Amniotic stem cell (primary cell): ENCODE measurements at places on chromosomes 1 and 21.

- no peak for DNase-seq
These were observed 4.3 kb downstream of the OR2T11 start for GRCh38 chr1:248630551-248630950.

DNA sequence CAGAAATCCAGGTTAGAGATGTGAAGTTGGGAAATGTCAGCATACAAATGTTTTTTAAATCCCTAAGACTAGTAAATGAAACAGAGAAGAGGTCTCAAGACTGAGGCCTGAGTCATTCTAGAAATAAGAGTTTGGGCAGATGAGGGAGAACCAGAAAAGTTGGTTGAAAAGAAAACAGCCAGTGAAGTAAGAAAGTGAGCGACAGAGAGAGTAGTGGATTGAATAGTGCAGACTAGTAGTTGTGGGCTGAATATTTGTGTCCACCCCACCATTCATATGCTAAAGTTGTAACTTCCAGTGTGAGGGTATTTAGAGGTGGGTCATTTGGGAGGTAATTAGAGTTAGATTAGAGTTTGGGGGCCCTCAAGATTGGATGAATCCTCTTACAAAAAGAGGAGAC lies 889.2 kb downstream of the TTLL7 start:
- DNase-seq: no peak

GRCh38 chr1:25019337-25020172 lies 89.5 kb upstream of the RUNX3 start:
- no peak for DNase-seq

DNA sequence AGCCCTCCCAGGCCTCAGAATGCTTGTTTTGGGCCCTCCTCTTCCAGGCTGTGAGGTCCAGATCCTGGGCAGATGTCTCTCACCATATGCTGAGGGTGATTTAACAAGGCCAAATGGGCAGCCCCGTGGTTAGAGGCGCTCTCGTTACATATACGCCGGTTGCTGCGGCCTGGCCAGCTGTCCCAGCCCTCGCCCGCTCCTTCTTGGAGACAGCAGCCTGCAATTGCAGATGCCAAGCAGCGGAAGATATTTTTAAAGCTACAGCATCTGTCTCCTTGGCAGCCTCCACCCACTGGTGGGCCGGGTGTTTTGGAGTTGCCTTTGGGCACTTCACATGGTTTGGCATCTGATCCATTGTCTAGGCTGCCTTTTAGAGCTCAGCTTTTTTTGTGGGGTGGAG lies 178.8 kb upstream of the NFIA start:
- no peak for DNase-seq

DNA sequence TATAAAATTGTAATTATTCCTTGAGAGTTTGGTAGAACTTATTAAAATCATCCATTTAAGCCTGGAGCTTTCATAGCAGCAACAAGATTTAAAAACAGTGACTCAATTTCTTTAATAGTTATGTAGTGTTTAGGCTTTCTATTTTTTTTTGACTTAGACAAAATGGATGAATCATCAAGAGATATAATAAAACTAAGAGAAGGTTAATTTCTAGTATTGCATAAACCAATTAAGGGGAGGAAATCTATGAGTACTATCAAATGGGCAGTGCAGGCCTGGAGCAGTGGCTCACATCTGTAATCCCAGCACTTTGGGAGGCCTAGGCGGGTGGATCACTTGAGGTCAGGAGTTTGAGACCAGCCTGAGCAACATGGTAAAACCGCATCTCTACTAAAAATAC lies 416.3 kb upstream of the USP24 start:
- DNase-seq: no peak

- DNase-seq: no peak
These were observed 303.6 kb upstream of the FAM78B start for GRCh38 chr1:166470441-166470840.

DNA sequence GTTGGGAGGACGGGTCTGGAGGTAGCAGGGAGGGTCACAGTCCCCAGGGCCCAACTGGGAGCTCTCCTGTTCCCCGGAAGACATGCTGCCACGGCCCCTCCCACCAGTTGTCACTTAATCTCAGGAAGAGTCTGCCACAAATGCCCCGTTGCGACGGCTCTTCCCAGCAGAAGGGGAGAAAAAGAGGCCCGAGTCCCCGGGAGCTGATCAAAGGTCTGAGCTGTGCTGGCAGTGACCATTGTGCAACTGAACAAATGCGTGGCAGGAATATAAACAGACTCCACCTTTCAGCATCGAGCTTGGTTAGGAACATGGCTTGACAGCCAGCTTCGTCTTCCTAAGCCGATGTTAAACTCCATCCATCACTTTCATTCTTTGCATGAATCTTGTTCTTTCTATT lies 27.8 kb upstream of the ZBTB21 start:
- no peak for DNase-seq

- DNase-seq: no peak
These were observed 32.3 kb downstream of the FMO1 start for GRCh38 chr1:171280599-171280998.

- DNase-seq: no peak
These were observed 91.8 kb downstream of the SETD4 start for GRCh38 chr21:35968564-35968963.

GRCh38 chr1:154616659-154617345 lies 8.8 kb upstream of the ADAR start:
- DNase-seq: no peak

GRCh38 chr1:212930986-212931678 lies 19.2 kb upstream of the VASH2 start:
- DNase-seq: no peak

- no peak for DNase-seq
These were observed 2.4 kb downstream of the CCSAP start for GRCh38 chr1:229340496-229340895.

- DNase-seq: no peak
These were observed 26.8 kb downstream of the VANGL1 start for GRCh38 chr1:115668579-115668978.

DNA sequence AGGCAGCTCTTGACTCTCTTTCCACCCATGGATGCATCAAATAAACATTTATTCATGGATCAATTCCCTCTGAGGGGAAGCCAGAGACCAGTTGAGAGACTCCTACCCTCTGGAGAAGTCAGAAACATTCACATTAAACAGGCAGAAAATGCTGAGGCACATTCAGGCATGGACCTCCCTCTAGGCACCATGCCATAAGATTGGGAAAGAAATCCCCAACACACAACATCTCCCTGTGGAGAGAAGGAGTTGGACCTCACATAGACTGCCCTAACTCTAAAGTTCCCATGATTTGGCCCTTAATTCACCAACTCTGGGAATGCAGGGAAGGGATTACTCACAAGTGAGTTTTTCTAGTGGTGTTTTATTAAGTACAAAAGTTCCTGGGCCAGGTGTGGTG lies 415.3 kb upstream of the C1orf87 start:
- no peak for DNase-seq

DNA sequence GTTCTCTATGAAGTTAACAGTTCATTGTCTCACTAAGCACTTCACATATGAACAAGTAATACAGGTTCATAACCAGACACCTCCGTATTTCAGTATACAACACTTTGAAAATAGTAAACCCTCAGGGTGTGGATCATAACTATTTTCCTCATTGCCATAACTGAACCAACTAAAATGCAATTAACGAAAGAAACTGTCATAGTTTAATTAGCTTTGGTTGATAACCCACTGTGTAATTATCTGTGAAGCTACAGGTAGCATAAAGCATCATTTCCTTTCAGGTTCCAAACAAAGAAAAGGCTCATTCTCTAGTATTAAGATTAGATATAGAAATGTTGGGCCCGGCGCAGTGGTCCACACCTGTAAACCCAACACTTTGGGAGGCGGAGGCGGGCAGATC lies 58.5 kb downstream of the EIF4G3 start:
- DNase-seq: no peak

- no peak for DNase-seq
These were observed 26.3 kb upstream of the SYT14 start for GRCh38 chr1:209911746-209912145.

- DNase-seq: no peak
These were observed 669.0 kb downstream of the RWDD3 start for GRCh38 chr1:95903060-95903459.

- DNase-seq: peak; percentile 70
These were observed 57.8 kb downstream of the EPB41 start for GRCh38 chr1:28971980-28972771.

GRCh38 chr1:44650159-44650831 lies 24.0 kb downstream of the TMEM53 start:
- no peak for DNase-seq

- DNase-seq: no peak
These were observed 20.1 kb upstream of the PDE4B start for GRCh38 chr1:65772607-65773006.

DNA sequence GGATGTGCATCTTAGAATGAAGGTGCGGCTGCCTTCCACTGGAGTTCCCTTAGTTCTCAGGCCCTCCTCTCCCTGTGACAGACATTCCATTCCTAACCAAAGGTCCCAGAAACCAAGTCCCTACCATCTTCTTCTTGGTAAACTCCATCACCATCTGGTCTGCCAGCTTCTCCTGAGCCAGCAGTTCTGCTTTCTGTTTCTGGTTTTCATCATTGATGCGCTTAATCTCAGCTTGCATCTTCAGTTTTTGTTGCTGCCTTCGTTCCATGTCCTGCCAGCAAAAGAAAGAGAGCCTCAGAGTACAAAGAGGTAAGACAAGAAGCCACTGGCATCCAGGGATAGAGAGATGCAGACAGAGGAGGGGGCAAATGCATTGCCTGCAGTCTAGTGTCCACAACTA lies 18.0 kb upstream of the VSIG8 start:
- DNase-seq: no peak

- no peak for DNase-seq
These were observed 2.8 kb upstream of the COL18A1 start for GRCh38 chr21:45401916-45402900.

DNA sequence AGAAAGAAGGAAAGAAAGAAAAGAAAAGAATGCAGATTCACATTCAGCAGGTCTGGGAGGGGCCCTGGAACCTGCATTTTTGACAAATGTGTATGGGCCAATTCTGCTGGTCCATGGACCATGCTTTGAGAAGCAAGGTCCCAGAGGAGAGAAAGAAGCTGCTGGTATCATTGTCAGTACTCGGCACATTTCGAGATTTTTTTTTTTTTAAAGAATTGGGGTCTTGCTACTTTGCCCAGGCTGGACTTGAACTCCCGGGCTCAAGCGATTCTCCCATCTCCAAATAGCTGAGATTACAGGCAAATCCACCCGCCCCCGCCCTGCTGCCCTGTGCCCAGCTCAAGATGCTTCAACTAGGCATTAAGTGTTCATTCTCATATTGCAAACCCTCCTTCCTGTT lies 13.6 kb upstream of the DISP3 start:
- no peak for DNase-seq

- DNase-seq: no peak
These were observed 67.5 kb downstream of the IGSF21 start for GRCh38 chr1:18175051-18175450.

DNA sequence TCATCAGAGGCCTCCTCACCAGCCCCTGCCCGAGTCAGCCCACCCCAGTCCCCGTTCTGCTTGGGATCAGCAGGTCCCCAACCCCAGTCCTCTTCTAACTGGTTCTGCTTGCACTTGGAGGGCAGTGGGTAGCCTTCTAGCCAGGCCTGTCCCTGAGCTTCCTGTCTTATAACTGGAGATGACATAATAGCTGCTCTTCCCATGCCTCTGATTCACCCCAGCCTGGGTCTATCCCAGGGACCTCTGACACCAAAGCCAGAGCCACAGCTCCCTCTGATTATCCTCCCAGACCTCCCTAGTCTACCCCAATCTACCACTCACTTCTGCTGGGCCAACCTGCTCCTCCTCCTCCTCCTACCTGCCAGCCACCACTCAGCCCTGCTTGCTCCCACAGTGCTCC lies 31.4 kb downstream of the IQGAP3 start:
- no peak for DNase-seq

- DNase-seq: no peak
These were observed 8.1 kb upstream of the LRRC71 start for GRCh38 chr1:156912310-156912709.

- no peak for DNase-seq
These were observed 14.4 kb upstream of the DIPK1A start for GRCh38 chr1:92975551-92976232.

- DNase-seq: no peak
These were observed 38.9 kb upstream of the MRPS6 start for GRCh38 chr21:34034369-34035014.

GRCh38 chr1:23638786-23639241 lies 52.8 kb upstream of the RPL11 start:
- no peak for DNase-seq

DNA sequence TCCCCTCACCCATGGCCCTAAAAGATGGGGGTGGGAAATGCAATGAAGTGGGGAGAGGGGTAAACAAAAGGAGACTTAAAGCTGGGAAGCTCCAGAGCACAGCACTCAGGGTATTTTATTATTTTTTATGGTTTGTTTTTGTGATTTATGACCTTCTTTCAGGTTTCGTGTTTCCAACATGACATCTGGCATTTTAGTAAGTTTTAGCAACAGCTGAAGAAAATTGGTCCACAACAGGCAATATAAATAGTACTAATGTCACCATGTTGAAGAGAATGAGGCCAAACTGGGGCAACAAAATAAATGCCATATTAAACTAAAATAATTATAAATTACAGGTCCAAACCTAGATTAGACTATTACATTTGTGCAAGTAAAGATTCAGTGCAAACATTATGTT lies 56.3 kb downstream of the TBX15 start:
- no peak for DNase-seq

- no peak for DNase-seq
These were observed 48.2 kb downstream of the SYT2 start for GRCh38 chr1:202662081-202662480.

- no peak for DNase-seq
These were observed 872 bp upstream of the PPP2R5A start for GRCh38 chr1:212284332-212284743.

DNA sequence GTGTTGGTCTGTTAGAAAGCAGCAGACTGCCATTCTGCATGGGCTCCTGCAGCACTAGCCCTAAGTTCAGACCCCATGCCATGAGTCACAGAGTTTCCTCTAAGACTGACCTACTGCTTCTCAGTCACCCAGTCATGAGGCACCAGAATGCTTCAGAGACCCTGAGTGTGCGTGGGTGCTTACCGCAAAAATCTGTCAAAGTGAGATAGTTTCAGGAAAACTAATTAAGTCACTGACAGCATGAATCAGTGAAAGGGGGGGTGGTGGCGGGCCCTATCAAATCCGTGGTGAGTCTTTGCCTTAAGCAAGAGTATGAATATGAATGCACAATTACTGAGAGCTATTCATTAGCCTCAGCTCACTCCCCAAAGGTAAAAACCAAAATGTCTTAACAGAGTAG lies 98.1 kb downstream of the KCTD3 start:
- DNase-seq: peak; percentile 38
